ENCODE measurements at places on chromosomes 4 and X.

DNA sequence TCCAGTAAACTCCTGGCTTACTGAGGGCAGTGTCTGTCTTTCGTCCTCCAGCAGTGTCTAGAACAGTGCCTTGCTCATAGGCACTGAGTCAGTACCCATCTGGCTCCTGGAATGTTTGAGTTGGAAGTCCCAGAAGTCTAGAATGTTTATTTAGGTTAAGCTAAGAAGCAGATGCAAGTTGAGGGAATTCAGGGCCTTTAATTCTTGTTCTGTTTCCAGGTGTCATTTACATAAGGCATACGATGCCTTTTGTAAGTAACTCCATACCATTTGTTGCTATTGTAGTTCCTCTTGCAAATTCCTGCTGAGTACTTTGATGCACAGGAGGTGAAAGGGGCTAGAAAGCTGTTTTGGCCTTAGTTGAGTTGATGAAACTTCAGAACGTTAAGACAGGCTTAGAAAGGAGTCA lies 22.2 kb downstream of the ARHGAP10 start:
- no peak for DNase-seq

- no peak for DNase-seq
These were observed 35.6 kb downstream of the RASGEF1B start for GRCh38 chr4:81436096-81436495.

- no peak for DNase-seq
These were observed 112.4 kb downstream of the EGF start for GRCh38 chr4:110025056-110025455.

GRCh38 chrX:12617241-12617640 lies 174.0 kb upstream of the PRPS2 start:
- no peak for DNase-seq

DNA sequence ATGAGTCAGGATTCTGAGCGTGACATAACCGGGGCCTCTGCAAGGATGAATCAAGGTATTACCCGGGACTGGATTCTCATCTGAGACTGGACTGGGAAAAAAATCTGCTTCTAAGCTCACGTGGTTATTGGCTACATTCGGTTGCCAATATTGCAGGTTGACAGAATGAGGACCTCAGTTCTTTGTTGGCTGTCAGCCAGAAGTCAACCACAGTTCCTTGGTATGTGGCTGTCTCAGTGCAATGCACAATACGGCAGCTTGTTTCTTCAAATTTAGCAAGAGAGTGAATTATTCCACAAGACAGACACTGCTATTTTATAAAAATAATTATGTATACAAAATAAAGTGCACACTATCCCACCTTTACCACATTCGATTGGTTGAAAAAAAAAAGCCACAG lies 424.2 kb downstream of the KLHL4 start:
- no peak for DNase-seq

DNA sequence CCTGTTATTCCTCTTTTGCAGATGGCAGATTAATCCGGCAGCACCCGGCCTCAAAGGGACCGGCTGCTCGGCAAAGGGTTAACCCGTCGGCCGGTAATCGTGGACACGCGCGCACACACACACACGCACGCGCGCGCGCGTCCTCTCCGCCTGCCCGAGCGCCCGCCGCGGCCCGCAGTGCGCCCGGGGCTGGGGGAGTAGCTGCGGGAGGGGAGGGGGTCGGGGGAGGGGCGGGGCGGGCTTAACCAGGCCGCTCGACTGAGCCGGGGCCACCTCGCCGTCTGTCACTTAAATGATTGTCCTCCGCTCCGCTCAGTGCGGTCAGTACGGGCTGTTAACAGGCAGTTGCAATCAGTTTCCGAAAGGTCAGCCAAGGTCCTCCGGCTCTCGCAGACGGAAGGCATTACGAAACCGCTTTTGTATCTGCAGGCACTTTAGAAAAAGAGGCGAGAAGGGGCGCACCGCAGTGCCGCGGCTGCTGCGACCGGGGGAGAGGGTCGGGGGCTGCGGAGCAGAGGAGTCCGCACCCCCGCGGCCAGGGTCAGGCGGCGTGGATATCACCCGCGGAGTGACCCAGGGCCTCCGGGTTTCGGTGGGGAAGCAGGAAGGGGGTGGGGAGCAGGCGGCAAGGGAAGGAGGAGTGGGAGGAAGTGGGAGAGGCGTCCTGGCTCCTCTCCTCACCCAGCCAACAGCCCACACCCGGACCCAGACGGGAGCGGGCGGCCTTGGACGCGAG lies 57.3 kb upstream of the BCOR start:
- no peak for DNase-seq

DNA sequence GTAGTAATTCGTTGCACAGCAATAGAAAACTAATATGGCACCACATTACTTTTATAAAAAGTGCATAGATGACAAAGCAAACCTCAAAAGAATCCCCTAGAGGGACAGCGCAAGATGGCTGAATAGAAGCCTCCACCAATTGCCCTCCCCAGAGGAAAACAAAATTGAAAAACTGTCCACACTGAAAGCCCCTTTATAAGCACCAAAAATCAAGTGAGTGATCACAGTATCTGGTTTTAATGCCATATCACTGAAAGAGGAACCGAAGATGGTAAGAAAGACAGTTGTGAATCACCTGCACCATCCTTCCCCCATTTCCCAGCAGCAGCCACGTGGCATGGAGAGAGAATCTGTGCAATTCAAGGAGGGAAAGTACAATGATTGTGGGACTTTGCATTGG lies 522.2 kb downstream of the GLUD2 start:
- DNase-seq, result no peak

DNA sequence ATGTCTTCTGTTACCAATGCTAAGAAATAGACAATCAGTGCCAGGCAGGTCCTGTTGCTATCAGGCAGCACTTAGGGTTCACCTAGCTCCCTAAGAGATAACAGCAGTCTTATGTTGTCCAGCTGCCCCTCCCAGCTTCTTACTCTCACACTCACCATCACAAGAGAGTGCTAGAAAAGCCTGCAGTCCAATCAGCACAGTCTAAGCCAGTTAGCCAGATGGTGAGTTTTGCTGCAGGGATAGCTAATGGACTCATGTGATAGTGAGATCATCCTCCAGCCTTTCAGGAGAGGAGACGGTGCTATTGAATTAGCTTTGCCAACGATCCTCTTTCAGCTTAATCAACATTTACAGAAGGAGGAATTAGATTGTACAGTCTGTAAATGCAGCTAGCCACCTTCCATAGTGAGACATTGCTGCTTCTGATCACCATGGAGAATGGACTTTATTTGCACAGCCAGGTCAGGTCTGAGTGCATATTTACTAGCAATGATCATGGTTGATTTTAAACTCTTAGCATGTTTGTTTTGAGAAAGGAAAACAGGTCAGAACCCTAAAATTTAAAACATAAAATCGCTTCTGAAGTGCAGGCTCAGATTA lies 438.3 kb downstream of the CENPC start:
- no peak for DNase-seq

- DNase-seq, result no peak
These were observed 163.7 kb downstream of the CPE start for GRCh38 chr4:165542476-165542875.

GRCh38 chr4:25694466-25694865 lies 38.8 kb downstream of the SLC34A2 start:
- DNase-seq, result no peak

- no peak for DNase-seq
These were observed 502.6 kb upstream of the TECRL start for GRCh38 chr4:64911846-64912245.

DNA sequence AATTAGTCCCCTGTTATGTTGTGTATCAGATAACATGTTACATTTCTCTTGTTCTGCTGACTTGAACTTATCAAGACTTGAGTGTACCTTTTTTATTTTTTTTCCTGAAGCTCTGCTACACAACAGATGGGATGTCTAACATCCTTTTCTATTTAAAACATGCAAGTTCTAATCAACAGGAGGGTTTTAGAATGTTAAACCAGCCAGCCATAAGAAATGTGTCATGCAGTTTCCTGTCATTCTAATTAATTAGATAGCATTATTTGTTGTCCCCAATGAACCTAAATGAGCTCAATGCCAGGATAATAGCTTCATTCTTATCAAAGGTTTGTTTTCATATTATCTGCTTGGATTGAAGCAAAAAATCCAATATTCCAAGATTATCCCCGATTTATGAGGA lies 958.2 kb downstream of the PCDH7 start:
- no peak for DNase-seq

DNA sequence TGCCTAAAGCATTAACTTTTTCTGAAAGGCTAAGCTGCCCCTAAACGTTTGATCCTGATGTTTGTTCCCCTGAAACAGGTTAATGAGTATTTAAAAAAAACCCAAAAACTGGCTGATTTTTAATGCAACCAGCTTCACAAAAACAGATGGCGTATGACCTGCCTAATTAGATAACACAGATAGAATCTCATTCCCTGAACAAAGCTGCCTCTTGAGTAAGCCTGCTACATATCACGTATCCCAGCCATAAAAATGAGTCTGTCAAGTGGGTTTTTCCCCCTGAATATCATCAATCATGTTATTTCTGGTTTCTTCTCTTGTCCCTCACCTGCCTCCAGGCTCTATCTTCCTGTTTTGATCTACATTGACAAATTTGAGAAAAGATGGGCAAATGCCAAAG lies 154.2 kb upstream of the FAM9B start:
- DNase-seq, result no peak

- no peak for DNase-seq
These were observed 56.8 kb upstream of the FAT1 start for GRCh38 chr4:186780291-186781031.

DNA sequence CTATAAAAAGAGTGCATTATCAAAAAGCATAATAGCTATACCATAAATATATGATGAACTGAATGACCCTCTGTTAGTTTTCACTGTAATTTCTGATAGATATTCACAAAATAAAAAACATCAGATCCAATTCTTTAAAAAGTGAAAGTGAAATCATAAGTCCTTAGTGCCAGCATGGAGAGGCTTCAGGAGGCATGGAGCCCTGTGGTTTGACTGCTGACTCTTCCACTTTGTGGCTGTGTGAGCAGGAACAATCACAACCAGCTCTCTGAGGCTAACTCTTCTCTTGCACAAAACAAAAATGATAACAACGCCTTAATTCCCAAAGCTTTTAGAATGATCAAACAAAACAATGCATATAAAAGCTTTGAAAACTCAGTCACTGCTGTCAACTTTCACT lies 1143.9 kb downstream of the PDHA2 start:
- DNase-seq, result no peak

DNA sequence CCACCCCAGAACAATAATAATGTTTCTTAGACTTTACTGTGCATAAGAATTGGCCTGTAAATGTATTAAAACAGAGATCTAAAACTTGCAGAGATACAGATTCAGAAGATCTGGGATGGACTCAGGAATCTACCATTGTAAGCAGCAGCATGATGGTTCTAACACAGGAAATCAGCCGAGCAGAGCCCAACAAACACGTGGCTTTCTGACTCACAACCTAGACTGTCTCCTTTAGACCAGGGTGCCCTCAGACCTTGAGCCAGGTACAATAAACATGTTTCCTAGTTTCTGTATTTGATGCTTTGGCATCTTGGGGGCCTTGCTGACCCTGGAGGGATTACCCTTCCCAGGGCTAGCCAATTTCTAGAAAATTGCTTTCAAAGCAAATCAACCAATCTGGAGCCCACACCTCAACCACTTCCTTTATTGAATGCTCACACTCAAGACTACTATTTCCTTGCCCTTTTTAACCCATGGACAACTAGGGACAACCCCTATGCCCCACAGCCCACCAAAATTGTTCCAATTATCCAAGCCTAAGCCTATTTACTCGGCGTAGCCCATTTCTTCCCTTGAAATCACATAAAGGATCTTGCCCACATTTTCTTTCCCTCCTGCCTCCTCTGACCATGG lies 80.5 kb downstream of the TBC1D9 start:
- DNase-seq, result no peak

GRCh38 chr4:141002323-141002805 lies 130.9 kb downstream of the RNF150 start:
- DNase-seq, result no peak

GRCh38 chr4:44157611-44158277 lies 290.9 kb downstream of the KCTD8 start:
- no peak for DNase-seq

- no peak for DNase-seq
These were observed 34.4 kb upstream of the EFNB1 start for GRCh38 chrX:68794461-68794860.

- no peak for DNase-seq
These were observed 555.2 kb downstream of the GABRG1 start for GRCh38 chr4:45568694-45569093.

DNA sequence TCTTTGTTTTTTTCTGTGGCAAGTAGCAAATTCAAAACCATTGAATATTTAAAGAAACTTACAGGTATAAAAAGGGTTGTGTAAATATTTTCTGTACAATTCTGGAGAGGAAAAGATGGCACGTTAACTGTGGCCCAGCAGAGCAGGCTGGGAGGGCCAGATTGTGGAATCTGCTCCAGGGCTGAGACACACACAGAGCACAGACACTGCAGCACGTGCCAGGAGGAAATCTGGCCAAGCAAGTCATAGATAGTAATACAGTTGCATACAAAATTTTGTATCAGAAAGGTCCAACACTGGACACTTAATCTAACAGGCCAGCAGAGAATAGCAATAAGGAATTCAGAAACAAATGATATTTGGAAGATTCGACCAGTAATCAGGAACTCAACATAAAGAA lies 763.7 kb downstream of the PDHA2 start:
- DNase-seq, result no peak

DNA sequence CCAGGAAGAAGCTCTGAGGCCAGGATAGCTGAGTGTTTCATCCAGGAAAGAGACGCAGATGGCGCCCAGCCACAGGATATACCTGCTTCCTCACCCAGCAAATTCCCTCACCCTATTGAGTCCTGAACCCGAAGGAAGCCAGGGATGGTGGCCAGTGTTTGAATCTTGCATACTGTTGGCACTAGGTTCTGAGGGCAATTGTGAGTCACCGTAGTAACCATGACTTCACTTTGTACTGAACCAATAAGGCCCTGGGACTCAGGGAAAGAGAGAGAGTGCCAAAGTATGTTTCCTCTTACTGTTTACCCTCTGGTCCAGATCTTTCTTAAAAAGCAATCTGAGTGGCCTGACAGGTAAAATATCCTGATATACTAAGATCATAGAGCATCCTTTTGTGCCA lies 25.6 kb upstream of the SMIM10L2A start:
- DNase-seq, result no peak

DNA sequence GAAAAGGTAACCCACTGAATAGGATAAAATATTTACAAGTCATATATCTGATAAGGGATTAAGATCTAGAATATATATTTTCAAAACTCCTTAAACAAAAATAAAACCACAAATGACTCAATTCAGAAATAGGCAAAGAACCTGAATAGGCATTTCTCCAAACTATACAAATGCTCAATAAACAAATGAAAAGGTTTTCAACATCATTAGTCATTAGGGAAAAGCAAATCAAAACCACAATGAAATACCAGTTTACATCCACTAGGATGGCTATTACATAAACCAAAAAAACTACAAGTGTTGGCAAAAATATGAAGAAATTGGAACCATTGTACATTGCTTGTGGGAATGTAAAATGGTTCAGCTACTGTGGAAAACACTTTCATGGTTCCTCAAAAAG lies 167.0 kb upstream of the GALNT7 start:
- no peak for DNase-seq

- DNase-seq, result no peak
These were observed 31.1 kb downstream of the OCIAD1 start for GRCh38 chr4:48862038-48862437.

Data from activated T-cell treated with anti-CD3 and anti-CD28 coated beads, Interleukin-2, amount 50 U/mL, for 72 hours (primary cell).